ENCODE measurements at places on chromosomes 4 and X.

- DNase-seq: no peak
These were observed 60.0 kb downstream of the SHROOM3 start for GRCh38 chr4:76494871-76495590.

DNA sequence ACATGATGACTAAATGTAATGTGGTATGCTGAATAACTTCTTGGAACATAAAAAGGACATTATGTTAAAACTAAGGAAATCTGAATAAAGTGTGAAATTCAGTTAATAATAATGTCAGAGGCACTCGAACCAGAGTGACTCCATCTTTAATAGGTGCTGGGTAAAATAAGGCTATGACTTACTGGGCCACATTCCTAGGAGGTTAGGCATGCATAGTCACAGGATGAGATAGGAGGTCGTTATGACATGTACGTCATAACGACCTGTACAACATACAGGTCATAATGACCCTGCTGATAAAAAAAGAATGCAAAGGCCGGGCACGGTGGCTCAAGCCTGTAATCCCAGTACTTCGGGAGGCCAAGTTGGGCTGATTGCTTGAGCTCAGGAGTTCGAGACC lies 28.9 kb upstream of the OPHN1 start:
- no peak for DNase-seq

DNA sequence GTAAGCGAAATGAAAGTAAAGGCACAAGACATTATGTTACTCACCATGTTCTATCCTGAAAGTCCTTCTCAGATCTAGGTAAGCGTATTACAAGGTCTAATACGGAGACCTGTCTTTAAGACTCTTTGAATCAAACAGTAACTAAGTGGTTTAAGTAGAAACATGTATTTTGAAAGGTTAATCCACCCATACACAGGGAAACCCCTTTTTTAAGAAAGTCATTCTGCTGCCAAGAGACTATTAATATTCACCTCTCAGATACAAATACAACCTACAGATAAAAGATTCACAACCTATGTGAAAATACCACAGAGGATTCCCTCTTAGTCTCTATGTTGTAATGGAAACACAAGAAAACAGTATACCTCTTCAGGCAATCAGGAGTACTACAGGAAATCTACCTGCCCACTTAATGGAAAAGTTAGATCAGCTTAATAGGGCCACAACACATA lies 63.2 kb upstream of the TNIP3 start:
- no peak for DNase-seq

DNA sequence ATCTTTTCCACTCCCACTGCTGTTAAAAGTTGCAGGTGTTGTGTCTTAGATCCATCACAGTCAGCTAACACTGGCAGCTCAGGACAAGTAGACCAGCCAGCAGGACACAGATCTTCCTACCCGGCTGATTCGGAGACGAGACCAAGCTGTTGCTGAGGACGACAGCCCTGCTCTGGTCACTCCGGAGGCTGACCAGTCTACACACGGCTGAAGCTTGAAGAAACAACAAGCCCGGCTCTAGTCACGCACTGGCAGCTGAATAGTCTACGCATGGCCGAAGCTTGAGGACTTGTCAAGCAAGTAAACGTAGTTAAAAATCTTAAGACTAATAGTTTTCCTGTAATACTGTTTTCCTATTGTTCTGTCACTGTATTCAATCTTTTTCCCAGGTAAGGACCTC lies 1.8 kb downstream of the ACOX3 start:
- no peak for DNase-seq

DNA sequence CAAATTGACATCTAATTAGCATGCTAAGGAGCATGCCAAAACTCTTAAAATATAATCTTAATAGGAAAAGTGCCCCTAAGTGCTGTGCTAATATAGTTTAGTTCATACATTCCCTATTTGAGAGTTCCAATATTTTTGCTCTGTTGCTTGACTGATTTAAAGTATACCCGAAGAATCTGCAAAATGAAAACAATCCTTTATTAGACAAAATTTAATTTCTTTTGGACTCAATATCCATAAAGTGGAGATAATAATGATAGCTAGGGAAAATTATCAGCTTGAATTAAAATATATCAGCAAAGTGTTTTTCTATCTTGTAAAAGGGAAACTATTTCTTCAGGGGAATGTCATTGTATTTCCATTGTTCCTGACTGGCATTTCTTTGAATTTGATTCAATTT lies 196.0 kb upstream of the NPY2R start:
- no peak for DNase-seq

- no peak for DNase-seq
These were observed 2.8 kb upstream of the PITX2 start for GRCh38 chr4:110625576-110626257.

GRCh38 chr4:148076964-148077363 lies 345.1 kb downstream of the ARHGAP10 start:
- no peak for DNase-seq

- DNase-seq: no peak
These were observed 1.2 kb downstream of the CD38 start for GRCh38 chr4:15779306-15779705.

DNA sequence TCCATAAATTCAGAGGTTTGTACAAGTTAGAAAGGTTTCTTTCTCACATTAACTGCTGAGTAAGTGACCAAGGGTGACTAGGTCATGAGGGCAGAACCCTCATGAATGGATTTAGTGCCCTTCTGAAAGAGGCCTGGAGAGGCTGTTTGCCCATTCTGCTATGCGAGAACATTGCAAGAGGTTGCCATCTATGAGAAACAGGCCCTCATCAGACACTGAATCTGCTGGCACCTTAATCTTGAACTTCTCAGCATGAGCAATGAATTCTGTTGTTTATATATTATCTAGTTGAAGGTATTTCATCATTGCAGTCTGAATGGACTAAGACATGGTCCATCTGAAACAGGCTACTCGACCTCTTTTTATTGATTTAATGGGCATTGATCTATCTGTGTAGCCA lies 96.2 kb upstream of the GPRIN3 start:
- DNase-seq: no peak

DNA sequence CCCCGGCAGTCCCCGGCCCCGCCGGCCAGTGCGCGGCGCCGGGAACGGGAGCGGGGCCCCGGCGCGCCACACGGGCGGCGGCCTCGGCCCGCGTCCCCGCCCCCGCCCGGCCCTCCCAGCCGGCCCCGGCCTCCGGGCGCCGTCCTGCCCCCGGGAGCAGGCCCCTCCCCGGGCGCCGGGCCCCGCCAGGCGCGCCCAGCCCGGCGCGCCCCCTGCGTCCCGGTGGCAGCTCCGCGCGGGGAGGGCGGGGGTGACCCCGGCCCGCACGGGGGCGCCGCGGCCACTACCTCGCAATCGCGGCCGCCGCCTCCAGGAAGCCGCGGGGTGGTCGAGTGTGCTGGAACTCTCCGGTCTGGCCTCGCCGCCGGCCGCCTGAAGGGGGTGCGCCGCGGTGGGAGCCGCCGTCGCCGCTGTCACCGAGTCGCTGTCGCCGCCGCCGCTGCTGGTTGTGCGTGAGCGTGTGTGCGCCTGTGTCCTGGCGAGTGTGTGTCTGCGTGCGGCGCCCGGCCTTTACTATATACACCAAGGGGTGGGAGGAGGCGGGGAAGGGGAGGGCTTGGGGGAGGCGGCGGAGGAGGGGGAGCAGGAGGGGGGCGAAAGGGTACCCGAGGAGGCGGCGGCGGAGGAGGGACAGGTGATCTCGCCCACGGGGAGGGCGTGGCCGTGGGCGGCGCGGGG lies at the start of gene RAI2:
Gene RAI2, minus strand, starts transcription at position 488 of the 678 bp plus-strand sequence. CDS start 59,288 bp downstream, outside the sequence.
- DNase-seq: no peak

DNA sequence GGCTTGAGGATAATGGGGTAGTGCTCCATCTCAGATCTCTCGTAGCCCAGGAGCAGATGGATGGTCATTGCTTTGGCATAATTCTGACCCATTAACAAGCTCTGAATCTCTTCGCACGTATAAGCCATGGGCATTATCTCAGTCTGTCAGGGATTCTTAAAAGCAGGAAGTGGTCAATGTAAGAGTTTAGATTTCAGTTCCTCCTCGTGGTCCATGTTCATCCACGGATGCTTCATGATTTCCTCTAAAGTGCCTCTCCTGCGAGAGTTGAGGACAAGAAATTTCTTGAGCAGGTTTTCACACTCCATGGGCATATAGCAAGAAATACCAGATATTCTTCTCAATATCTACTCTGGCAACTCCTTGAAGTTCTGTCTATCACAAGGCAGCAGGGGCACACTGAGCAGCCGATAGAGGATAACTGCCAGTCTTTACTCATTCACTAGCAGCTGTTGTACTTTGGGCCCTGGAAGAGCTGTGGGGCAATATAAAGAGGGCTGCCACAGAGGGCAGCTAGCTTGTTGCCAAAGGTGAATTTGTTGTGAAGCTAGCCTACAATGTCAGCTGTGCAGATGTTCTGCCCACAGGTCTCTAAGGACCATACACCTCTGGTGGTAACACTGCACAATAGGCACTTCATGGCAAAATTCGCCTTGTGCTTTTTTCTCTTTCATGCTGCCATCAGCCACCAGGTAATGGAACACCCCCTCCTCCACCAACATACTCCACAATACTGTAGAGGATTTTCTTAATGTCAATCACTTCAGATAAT lies 52.0 kb upstream of the WDR17 start:
- DNase-seq: no peak

- DNase-seq: no peak
These were observed 37.7 kb upstream of the SLC16A2 start for GRCh38 chrX:74383611-74384010.

DNA sequence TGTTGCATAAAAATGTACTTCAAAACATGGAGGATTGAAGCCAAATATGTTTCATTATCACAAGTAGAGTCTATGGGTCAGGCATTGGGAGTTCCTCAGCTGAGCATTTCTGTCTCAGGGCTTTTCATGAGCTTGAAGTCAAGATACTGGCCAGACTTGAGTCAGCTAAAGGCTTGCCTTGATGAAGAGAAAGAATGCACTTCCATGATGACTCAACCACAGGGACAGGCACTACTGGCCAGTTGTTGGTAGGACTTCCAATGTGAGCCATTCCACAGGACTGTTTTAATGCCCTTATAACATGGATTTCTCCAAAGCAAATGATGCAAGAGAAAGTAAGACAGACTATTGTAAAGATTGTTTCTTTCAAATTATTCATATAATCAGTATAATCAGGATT lies 895.6 kb downstream of the RAB28 start:
- DNase-seq: no peak

DNA sequence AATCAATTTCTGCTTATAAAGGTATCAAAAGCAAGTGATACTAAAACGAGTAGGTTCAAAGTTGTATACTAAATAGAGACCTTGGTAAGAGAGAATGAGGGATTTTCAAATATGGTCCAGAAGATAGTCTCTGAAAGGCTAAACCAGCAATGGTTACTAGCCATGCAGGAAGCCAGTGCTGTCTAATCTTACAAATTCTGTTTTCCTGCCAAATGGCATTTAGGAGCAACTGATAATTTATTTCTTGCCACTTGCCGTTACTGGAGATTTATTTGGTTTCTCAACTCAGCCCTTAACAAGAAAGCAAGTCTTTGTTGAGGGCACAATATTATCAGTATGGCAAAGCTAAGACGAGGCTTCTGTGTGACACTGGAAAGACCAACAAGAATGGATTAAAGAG lies 47.2 kb downstream of the MAP7D3 start:
- DNase-seq: no peak

DNA sequence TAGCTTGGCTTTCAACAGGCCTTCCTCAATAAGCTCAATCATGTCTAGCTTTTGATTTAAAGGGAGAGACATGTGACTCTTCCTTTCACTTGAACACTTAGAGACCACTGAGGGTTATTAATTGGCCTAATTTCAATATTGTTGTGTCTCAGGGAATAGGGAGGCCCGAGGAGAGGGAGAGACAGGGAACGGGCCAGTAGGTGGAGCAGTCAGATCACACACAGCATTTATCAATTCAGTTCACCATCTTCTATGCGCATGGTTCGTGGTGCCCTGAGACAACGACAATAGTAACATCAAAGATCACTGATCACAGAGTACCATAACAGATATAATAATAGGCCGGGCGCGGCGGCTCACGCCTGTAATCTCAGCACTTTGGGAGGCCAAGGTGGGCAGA lies 17.8 kb downstream of the ZNF81 start:
- no peak for DNase-seq

DNA sequence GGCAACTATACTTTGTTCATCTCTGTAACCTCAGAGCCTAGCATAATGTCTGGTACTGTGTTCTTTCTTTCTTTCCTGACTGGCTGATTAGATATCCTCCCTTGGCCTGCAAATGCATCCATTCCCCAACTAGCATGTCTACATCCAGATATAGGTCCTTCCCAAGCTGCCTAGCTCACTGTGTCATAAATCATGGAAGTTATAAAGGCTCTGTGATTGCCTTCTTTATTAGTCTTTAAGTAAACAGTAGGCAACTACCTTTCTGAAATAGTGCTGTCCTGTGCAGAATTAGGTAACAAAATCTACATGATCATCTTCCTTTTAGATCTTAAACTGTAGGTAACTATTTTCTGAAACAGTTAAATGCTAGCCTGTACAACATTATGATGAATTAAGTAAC lies 224.5 kb downstream of the DLG3 start:
- DNase-seq: no peak

DNA sequence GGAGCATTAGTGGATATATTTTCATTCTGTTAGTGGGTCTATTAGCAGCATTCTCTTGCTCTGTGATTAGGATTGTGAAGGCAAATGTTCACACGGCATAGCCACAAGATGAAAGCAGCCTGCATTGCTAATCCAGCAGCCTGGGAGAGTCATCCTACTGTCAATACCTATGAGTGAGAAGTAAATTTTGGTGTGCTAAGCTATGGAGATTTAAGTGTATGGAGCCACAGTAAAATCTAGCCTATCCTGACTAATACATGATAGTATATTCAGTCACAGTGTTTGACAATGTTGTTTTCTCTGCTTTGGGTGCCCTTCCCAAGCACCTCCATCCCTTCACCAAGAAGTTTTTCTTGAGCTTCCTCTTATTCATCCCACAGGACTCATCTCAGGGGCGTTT lies 47.2 kb upstream of the TMPRSS11F start:
- DNase-seq: no peak

GRCh38 chrX:74535408-74536151 lies 78.8 kb downstream of the RLIM start:
- DNase-seq: no peak

- no peak for DNase-seq
These were observed 1.7 kb downstream of the CLCN4 start for GRCh38 chrX:10158279-10159144.

DNA sequence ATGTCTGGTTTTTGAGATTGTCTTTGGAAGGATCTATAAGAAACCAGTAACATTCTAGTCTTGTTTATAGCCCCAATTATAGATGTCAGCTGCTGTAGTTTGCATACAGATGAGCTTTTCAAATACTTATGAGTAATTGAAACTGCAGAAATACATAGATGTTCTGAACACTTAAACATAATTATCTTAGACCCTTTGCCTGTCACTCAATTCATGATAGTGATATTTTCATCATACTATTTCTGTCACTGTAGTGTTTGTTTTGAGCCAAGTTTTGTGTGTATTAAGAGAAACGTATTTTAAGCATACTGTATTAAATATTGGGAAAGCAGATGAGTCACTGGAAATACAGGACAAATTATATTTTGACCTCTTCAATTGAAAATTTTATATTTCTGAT lies 69.8 kb upstream of the SMARCA5 start:
- DNase-seq: no peak

- DNase-seq: no peak
These were observed at the start of gene ARHGAP6 for GRCh38 chrX:11665168-11666111. TSS of gene ARHGAP6 (minus strand) at chrX:11665920. CDS start at chrX:11664828, 1,092 bp downstream.

GRCh38 chrX:18889346-18890048 lies 94.4 kb downstream of the PHKA2 start:
- DNase-seq: no peak
